ENCODE measurements at places on chromosomes 5 and 9.

- DNase-seq: no peak
Observed at GRCh38 chr5:68884883-68885282, 208.9 kb upstream of the SLC30A5 start.

GRCh38 chr5:1295650-1296037 is 776 bp upstream of the TERT start:
- no peak for DNase-seq

DNA sequence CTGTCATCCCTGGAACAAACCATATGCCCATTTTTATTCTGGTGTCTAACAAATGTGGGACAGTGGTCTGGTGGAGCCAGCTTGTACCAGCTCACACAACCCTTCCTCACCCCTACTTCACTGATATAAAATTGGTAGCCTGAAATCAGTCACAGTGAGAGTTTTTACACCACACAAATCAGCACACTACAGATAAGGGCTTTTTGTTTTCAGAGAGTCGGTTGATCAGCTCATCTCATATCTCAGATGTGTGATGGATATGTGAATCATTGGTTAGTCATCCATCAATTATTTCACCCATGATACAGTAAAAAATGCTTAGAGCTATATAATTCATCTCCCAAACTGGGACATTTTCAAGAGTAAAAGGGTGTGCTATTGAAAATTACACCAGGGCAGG is 529.2 kb downstream of the EBF1 start:
- no peak for DNase-seq

DNA sequence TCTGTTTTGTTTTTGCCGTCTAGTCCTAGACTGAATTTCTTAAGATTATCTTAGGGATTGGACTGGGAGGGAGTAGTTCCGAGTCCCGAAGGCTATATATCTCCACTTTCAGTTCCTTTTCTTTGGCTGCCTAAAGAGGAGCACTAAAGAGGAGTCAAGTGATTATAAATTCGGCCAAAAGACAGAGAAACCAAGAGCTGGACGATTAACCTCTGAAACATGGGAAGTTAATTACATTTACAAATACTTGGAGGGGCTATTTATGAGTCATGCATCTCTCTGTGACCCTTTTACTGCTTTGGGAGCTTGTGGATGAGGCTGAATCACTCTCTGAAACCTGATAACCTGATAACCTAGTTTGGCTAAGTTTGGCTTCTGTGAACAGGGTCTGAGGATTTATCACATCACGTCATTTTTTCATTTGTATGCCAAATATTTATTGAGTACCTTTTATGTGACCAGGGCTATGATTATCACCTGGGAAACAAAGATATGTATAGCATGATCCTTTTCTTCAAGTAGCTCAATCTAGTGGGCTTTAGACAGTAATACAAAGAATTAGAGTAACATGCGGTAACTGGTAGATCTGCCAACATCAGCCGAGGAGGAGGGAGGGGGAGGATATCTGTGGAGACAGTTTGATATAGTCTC is 180.9 kb downstream of the CD180 start:
- no peak for DNase-seq

DNA sequence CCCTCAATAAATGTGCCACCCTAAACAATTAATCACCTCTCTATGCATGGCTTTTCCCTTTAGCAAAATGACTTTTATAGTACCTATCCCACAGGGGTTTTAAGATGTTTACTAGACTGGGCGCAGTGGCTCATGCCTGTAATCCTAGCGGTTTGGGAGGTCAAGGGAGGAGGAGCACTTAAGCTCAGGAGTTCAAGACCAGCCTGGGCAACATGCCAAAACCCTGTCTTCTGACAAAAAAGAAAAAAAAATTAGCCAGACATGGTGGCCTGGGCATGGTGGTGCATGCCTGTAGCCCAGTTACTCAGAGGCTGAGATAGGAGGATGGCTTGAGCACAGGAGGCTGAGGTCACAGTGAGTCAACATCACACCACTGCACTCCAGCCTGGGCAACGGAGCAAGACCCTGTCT is 13.5 kb downstream of the SH3TC2 start:
- no peak for DNase-seq

DNA sequence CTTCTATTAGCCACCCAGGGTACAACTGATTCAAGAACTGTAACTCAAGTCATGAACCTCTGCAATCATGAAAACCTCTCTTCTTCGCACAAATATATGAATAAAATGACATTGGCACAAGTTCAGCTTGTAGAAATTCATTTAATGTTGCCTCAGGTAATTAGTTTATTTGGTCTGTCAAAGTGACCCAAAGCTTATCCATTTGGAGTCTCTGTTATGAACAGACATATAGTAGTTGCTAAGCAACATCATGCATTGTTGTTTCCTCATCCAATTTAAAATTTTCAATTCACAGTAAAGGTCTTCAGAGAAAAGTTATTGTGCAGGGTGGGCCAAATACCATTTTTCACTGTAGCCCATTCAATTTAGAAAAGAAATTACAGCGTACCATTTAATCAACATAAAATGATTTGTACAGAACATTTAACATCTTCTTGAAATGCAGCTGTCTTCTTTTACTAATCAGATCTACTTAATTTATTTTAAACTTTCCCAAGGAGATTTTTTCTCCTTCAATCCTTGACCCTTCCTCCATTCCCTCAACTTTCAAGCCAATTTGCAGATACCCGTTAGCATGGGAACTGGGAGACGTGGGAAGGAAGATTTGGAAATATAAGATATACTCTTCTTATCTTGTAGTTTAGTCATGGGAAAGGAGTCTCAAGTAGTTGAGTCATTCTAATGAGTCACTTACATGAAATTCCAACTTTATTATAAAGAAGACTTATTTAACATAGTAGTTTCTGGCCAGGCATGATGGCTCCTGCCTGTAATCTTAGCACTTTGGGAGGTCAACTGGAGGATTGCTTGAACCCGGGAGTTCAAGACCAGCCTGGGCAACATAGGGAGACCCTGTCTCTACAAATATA is 231.3 kb downstream of the ATPSCKMT start:
- DNase-seq: no peak

DNA sequence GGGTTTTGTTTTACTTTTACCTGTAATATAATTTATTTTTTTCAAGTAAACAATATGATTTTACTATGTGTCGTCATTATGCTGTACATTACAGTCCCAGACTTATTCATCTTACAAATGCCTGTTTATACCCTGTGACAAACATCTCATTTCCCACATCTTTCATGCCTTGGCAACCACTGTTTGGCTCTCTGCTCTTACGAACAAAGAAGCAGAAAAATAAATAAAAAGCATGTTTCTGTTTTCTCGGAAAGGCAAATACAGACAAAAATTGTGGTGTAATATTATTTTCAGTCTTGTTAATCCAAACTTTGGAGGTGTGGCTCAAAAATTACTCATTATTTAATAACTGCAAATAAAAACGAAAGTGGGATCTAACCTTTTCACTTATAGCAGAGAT is 393.0 kb downstream of the CDH12 start:
- DNase-seq: no peak

DNA sequence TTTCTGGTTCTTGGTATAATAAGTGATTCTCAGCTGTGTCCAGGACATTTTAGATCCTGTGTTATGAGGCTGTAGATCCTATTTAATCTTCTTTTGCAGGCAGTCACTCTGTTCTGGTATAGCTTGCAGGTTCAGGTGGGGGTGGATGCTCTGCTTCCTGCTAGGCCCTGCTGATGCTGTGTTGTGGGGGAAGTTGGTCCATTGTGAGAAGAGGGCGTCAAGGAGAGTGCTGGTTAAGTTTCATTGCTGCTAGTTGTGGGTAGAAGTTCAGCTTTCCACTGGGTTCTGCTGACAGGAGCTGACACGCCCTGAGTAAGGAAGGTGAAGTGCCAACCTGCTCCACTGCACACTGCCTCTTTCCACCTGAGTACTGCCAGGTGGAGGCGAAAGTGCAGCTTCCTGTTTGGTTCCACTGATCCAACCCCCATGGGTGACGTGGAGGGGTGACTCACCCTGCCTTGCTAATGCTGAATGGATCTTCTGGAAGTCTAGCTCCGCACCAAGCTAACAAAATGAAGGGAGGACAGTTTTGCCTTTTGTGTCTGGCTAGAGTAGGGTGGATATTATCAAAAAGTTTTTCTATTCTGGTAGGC is 16.3 kb downstream of the NMRK1 start:
- DNase-seq: peak; percentile 74

GRCh38 chr9:34957492-34958410 is at the start of gene PHF24:
PHF24 (plus strand) TSS chr9:34958285; CDS start chr9:34971299, 13,014 bp downstream.
- DNase-seq: peak; percentile 36

- no peak for DNase-seq
Observed at GRCh38 chr5:54758038-54758437, 227.4 kb downstream of the ESM1 start.

DNA sequence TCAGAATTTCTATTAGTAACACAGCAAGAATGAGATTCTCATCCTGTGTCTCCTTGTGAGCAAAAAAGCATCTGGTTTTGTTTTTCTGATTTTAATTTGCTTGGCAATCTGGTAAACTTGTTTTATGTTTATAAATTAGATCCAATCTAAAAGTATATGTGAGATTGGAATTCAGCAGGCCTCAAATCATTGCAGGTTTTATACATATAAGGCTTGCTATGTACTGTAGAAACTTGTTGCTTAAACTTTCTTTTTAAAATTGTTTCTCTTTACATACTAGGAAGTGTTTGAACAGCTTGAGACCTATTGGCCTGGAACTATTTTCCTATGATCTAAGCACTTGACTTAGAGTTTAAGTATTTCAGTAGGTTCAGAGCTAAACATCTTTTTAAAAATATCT is 1037.8 kb downstream of the NR2F1-AS1 start:
- DNase-seq: no peak

DNA sequence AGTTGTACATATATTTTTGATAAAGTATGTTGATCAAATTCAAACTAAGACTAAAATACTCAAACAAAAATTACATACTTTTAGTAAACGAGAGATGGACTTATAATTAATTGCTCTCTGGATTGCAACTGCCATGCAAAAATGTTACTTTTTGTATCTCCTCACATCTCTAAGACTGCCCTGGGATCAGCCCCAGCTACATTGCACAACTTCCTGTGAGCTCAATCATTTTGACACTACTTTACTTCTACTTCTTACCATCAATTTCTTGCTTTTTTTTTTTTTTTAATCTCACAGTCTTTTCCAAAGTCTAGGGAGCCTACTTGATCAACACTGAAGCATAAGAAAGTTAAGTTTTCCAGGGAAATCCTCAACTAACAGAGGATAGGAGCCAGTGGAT is 506.0 kb upstream of the CDH10 start:
- no peak for DNase-seq

DNA sequence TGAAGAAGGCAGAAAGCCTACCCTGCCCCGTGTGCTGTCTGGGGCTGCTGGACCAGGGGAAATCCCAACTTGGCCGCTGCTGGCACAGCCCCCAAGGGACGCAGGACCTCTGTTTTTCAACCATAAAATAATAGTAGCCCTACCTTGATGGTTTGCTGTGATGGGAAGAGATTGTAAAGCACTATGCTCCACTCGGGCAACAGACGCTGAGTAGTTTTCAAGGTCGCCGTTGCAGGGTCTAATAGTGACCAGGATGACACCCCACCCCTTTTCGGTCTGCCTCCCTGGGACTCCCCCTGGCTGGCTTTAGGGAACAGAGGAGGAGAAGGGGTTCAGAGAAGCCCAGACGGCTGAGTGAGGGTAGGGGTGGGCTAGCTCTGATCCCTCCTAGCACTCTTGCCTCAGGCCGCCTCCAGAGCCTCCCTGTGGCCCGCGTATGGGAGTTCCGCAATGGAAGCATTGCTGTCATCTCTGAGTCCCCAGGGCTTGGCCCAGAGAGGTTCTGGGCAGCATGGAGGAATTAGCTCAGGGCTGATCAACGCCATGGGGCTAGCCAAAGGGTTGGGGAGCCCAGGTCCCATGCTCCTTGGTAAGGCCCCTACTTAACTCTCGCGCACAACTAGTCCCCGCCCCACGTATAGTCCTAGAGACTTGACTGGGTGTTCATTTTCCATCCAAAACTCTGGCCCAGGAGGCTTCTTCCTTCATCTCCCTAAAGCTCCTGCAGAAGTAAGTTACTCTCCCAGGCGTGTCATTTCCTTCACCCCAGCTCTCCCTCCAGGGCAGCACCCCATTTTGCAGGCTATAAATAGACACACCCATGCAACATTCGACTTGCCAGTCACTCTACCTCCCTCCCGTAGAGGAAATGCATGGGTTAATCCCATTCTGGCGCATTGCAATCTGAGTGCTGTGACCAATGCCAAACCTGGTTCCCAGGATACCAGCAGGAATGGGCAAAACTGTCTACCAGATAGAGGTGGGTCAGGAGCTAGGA is 1.1 kb upstream of the IRF1 start:
- no peak for DNase-seq

- DNase-seq: no peak
Observed at GRCh38 chr5:53116597-53116996, 7.0 kb upstream of the MOCS2 start.

- DNase-seq: no peak
Observed at GRCh38 chr9:1745980-1746379, 269.2 kb upstream of the SMARCA2 start.

DNA sequence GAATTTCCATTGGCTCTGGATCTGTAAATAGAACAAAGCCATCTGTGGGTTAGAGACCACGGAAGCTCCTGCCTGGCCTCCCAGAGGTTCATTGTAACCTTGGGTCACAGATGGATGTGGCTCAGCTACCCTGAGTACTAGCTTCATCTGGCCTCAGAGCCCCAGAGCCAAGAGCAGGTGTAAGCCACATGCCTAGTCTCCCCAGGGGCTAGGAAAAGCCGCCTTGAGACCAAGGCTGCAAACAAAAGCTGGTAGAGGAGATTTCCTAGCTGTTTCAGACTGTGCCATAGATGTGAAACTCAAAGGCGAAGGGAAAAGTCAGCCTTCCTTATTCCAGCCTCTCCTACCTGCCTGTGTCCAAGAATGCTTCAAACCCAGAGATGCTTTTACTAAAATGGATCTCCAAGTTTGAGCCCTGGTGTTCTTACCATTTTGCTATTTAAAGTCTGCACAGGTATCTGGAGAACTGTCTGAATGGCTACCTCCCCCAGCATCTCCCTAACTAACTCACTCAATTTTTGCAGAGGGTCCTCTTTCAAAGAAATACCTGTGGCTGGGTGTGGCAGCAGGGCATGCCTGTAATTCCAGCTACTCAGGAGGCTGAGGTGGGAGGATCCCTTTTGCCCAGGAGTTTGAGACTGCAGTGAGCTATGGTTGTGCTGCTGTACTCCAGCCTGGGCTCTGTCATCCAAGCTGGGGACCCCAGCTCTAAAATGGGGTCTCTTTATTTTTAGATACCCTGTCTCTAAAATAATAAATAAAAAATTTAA is 42.3 kb upstream of the MAP1B start:
- DNase-seq: no peak

DNA sequence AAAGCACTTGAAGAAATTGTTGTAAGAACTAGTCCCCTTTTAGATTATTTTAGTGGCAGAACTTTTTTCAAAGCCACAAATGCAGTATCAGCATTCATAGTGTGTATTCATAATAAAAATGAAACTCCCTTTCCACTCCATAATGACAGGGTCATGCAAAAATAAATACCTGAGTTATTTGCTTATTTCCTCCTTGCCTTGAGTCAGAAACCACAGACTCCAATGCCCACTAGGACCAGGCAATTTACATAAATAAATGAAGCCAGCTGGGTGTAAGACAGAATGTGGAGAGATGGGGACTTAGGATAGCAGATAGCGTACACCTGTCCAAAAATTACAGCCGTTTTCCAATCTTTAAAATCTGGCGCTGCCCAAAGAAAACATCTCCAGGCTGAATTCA is 417.8 kb downstream of the TMEM161B start:
- no peak for DNase-seq
